ENCODE measurements at places on chromosomes 7 and 10.

DNA sequence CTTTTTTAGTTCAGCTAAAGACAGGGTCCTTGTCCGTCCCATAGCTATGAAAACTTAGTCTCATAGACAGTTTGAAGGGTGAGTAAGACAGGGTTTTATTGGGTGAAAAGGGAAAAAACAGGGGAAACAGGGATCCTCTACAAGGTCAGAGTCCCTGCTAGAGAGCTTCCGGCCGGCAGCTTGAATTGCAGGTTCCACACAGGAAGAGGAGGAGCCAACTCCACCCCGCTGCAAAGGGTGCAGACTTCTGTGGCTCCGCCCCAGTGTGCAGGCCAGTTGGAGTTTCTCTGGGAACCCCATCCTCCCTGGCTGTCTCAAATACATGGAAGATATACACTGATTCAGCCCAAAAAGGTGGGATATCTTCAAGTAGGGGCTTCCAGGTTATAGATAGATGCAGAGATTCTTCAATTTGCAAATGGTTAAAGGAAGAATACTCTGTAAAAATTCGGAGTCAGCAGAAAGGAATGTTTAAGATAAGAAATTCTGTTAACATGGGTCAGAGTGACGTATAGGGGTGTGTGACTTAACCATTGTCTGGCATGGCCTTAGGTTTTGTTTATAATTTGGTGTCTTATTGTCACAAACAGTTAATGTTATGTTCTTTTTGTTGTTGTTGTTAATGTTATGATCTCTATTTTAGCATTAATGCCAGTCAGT, 34.6 kb upstream of the HECW1 start:
- no peak for DNase-seq

DNA sequence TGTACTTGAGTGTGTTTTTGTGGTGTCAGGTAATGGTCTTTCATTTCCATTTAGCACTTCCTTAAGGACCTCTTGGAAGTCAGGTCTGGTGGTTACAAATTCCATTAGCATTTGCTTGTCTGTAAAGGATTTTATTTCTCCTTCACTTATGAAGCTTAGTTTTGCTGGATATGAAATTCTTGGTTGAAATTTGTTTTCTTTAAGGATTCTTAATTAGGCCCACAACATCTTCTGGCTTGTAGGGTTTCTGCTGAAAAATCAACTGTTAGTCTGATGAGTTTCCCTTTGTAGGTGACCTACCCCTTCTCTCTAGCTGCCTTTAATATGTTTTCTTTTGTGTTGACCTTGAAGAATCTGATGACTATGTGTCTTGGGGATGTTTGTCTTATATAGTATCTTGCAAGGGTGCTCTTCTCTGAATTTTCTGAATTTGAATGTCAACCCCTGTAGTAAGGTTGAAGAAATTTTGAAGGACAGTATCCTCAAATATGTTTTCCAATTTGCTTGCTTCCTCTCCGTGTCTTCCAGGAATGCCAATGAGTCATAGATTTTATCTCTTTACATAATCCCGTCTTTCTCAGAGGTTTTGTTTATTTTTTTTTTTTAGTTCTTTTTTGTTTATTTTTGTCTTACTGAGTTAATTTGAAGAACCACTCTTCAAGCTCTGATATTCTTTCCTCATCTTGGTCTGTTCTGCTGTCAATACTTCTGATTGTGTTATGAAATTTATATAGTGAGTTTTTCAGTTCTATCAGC, 70.2 kb downstream of the SLC39A12 start:
- DNase-seq, result no peak

- no peak for DNase-seq
These were observed 574.5 kb downstream of the ZWINT start for GRCh38 chr10:55786461-55787050.

DNA sequence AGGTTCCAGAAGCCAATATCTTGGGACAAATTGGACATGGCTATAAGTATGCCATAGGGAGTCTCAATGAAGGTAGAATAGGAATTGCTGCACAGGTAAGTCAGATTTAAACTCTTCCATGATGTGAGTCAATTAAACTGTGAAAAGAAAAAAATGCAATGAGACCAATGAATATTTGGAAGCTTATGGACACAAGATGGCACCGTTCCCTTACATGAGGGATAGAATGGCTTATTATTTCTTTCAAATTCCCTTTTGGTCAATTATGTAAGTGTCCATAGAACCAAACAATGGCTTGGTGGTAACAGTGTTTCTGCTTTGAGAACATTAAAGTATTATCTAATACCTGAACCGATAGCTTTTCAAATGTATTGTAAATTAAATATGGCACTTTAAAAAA, 35.6 kb downstream of the ACADSB start:
- DNase-seq, result peak; percentile 7

- DNase-seq, result peak; percentile 44
These were observed 54.7 kb upstream of the SYPL1 start for GRCh38 chr7:106166651-106167342.

DNA sequence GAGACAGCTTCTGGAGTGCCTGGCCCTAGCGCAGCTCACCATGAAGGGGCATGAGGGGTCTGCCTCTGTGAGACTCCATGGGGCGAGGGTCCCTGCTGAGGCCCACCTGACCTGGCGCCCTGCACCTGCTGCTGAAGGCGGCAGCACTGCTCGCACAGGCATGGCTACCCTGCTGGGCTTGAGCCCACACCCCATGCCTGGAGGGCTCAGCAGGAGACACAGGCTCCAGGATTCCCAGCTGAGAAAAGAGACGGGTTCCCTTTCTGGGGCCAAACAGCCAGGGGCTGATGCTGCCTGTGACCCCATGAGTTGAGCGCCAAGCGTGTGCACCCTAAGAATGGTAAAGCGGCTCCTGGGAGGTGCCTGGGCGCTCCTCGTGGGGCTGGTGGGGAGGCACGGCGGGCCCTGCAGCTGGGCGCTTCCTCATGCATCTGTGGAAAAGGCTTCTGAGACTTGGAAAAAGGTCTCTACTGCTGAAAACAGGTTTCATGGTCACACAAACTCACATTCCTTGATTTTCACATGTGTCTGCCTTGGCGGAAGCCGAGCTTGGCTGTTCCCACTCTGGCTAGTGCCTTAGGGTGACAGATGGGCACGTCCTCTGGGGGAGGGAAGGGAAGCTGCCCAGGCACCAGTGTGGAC, 233.4 kb downstream of the ZMYND11 start:
- no peak for DNase-seq

DNA sequence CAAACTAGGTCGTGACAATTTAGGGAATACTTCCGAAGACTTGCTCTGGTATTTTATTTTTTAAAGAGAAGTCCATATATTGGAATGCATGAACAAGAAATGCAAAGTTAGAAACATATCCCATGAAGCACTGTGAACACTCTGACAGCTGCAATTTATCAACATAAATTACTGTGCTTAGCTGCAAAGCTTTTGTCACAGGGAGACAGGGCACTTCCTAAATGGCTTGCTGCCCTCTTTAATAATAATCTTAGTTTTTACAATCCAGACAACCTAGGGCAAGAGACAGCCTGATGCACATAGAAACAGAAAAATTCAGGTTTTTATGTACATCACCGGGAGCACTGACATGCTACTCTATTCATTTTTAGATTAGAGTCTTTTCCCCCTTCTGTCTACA, 78.3 kb upstream of the NOBOX start:
- no peak for DNase-seq

DNA sequence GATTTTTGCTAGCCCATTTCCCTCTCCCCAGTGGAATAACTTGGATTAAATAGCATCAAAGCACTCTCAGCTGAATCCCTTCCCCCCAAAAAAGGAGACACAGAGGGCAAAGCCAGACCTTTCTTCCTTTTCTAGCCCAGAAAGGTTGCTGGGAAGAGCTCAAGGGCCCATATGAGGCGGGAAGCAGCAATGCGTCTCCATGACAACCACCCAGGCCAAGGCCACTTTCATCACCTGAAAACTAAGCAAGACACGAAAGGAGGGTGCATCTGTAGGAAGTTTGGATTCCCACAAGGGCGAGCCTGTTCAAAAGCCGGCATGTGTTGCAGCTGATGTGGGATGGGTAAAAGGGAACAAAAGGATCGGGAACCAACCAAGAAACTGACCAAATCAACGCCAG, 229.1 kb downstream of the PLXNA4 start:
- DNase-seq, result no peak

- DNase-seq, result no peak
These were observed 82.5 kb downstream of the ICA1 start for GRCh38 chr7:8179486-8179885.

DNA sequence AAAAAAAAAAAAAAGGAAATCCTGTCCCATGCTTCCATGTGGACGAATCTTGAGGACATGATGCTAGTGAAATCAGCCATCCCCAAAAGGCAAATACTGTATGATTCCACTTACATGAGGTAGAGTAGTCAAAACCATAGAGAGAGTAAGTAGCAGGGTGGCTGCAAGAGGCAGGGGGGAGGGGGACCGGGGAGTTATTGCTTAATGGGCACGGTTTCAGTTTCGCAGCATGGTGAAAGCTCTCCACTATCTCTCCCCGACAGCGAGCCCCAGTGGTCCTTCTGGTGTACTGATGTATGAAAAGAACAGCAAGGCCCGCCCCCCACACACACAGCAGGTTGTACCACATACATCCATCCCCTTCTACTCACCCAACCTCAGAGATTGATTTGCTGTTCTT, 32.8 kb downstream of the NOD1 start:
- peak; percentile 47 for DNase-seq

All from NCI-H2171 (cell line).